ENCODE measurements at places on chromosomes 2 and 18.

DNA sequence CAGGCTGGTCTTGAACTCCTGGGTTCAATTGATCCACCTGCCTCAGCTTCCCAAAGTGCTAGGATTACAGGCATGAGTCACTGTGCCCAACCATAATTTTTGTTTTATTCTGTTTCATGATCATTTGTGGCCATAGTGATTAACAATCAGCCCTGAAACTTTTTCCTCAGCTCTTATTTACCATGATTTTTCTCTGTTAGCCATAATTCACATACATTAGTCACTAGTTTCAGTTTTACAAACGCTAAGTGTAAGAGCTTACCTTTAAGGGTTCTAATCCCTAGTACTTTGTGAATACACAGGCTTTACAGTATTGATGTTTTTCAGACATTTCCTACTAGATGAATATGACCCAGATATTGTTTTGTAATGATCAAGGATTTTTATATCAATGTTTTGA, 216.1 kb downstream of the DPP4 start:
- no peak for DNase-seq

DNA sequence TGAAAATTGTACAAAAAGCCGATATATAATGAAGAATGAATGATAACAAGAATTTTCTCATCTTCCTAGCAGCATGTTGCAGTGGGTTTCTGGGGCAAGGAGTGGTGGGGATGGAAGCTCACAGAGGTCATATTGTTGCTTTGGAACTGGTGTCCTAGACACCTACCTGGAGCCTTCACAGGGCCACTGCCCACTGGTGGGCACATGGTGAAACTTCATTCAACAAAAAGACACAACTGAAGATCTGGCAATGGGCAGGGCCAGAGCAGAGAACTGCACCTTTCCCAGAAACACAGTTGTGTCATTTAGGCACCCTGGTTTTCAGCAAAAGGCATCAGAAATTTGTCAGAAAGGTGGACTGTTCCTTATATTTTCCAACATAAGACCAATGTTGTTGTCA, 115.3 kb downstream of the FHOD3 start:
- DNase-seq: no peak

DNA sequence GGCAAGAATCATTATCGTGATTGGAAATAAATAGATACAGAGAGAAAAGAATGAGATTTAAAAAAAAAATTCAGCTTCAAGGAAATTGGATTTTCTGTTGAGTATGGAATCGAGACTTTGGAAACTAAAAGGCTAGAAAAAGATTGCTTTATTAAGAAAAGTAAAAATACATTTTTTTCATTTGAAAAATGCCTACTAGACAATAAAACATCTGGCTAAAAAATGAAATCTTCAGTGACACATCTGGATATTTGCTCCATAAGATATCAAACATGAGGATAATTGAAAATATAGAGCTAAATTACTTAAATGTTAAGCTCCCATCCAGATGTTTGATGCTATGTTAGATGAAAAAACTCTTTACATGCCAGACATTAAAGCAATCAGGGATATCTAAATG, 879.5 kb downstream of the TSN start:
- DNase-seq: no peak

DNA sequence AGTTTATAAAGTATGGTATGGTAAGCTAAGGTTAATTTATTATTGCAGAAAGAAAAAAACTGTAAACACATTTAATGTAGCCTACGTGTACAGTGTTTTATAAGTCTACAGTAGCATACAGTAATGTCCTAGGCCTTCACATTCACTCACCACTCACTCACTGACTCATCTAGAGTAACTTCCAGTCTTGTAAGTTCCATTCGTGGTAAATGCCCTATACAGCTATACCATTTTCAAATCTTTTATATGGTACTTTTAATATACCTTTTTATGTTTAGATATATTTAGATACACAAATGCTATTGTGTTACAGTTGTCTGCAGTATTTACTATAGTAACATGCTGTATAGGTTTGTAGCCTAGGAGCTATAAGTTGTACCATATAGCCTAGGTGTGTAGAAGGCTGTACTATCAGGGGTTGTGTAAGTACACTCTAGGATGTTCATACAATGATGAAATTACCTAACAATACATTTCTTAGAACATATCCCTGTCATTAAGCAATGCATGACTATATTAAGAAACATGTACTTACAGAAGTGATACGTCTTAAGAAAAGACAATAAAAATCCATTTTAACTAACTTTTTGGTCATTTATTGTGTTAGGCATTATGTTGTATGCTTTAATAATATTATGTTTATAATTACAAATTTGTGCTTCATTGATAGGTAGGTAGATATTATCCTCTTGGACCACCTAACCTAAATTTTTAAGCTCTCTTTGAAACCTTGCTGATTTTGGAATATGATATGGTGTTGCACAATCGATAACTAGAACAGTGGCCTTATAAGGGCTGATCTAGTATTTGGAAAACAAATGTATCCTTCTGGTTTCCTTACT, 51.9 kb downstream of the VRK2 start:
- no peak for DNase-seq

DNA sequence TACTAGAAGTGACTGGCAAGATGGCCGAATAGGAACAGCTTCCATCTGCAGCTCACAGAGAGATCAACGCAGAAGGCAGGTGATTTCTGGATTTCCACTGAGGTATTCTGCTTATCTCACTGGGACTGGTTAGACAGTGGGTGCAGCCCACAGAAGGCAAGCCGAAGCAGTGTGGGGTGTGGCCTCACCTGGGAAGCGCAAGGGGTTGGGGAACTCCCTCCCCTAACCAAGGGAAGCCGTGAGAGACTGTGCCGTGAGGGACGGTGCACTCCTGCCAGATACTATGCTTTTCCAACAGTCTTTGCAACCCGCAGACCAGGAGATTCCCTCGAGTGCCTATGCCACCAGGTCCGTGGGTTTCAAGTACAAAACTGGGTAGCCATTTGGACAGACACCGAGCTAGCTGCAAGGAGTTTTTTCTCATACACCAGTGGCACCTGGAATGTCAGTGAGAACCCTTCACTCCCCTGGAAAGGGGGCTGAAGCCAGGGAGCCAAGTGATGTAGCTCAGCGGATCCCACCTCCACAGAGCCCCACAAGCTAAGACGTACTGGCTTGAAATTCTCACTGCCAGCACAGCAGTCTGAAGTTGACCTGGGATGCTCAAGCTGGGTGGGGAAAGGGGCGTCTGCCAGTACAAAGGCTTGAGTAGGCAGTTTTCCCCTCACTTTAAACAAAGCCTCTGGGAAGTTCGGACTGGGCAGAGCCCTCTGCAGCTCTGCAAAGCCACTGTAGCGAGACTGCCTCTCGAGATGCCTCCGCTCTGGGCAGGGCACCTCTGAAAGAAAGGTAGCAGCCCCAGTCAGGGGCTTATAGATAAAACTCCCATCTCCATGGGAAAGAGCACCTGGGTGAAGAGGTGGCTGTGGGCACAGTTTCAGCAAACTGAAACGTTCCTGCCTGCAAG, 40.1 kb downstream of the PLEK start:
- DNase-seq: no peak

DNA sequence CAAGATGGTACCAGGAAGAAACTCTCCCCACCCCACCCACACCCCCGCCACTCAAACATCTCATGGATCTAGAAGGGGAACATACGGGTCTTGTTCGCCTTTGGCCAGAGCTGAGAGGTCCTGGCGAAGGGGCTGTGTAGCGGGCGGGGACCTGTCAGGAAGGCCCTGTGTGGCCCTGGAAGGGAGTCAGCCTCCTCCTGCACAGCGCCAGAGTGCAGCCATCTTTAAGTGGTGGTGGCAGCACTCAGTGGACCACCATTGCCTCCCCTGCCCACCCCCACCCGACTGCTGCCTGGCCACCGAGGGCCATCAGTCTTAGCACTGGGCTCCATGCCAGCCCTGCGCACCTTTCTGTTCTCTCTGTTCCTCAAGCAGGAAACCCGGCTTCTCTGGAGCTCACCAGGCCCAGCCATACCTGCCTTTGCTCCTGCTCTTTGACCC, 11.6 kb upstream of the FAHD2A start:
- DNase-seq: no peak

DNA sequence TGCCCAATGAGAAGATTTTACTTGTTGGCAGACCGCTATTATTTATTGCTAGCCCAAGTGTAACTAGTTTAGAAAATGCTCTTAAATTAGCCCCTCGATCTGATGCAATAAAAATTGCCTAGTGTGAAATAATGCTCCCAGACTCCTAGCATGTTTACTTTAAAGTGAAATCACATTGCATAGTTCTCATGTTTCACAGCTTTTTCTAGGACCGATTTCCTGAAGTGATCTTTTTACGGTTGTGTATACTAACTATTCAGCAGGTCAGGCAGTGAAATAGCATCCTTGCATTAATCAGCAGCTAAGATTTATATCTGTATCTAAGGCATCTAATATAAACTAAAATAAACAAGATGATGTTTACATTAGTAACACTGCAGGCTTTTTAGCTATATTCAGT, 52.4 kb downstream of the PMS1 start:
- DNase-seq: peak; percentile 59

- peak; percentile 54 for DNase-seq
Observed at GRCh38 chr18:79485788-79486355, 90.1 kb downstream of the NFATC1 start.

GRCh38 chr2:44543773-44544725, 182.3 kb downstream of the CAMKMT start:
- no peak for DNase-seq

- no peak for DNase-seq
Observed at GRCh38 chr2:157722580-157723234, 94.0 kb upstream of the ACVR1C start.

DNA sequence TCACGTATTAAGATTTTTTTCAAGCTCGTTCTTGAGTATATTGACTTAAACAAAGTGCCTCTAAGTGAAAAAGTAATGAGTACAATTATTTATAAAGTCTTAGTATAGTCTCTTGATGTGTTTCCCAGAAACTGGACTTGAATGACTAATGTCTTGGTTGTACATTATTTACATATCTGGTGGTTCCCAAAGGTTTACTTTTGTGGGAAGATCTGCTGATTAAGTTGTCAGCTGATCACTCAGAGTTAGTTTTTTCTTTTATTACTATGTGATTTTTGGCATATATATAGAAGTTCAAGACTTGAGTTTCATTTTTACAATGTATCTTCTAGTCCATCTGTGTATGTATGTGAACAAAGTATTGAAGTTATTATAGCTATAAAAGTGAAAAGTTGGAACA, 29.5 kb downstream of the RNF144A start:
- DNase-seq: no peak

- DNase-seq: no peak
Observed at GRCh38 chr2:40458271-40458794, 6.4 kb upstream of the SLC8A1 start.

DNA sequence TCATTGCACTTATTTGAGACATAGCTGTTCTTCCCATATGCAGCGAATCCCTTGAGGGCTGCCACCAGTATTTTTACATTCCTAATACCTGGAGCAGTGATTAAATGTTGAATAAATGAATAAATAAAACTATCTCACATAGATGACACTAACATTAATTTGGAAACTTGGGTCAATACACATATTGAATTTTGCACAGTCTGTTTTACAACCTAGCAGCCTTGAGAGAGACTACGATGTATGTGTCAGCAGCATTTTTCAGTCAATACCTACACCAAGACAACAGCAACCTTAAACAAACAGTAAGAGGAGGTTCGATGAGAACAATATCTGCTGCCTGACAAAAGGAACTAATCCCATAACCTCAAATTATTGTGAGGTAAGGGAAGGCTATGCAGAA, 53.4 kb downstream of the NBAS start:
- DNase-seq: no peak

GRCh38 chr2:8496617-8497016, 185.2 kb upstream of the ID2 start:
- no peak for DNase-seq

DNA sequence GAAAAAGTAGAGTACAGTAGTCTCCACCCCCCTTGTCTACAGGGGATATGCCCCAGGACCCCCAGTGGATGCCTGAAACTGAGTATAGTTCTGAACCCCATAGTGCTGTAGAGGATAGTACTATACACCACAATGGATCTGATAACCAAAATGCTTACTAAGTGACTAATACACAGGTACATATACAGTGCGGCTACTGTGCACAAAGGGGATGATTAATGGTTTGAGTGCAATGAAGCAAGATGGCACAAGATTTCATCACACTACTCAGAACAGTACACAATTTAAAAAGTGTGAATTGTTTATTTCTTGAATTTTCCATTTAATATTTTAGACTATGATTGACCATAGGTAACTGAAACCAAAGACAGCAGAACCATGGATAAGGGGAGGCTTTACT, 446.9 kb upstream of the NRP2 start:
- no peak for DNase-seq

DNA sequence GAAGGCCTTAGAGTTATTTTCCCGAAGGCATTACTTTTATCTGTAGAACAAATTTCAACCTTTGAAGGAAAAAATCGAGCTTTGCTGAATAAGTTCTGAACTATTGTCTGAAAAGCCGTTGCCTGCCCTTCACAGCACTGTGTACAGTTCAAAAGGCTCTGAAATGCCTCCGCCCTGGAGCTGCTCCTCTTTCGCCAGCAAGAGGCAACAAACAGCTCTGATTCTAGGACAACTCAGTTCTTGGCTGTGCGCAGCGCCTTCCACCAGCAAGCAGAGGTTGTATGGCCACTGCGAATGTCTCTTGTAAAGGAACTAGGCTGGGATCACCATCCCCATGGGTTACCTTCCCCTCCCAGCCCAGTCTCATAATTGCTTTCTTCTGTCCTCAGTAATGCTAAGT, 308.5 kb downstream of the GBX2 start:
- DNase-seq: no peak

DNA sequence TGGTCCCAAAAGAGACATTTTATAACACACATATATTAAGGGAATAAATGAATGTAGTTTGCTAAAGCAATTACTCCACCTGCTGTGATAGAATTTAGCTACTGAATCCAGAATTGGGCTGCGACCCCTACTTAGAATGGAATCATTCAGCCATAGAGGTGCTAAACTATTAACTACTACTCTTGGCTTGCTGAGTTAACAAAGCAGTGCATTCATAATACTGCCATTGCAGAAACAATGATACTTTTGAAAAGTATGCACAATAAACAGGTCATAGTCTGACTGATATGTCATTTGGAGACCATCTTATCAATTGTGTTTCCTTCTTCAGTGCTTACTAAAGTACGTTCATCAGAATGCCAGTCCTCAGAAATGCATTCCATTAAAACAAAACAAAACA, 273.6 kb downstream of the PIEZO2 start:
- no peak for DNase-seq

DNA sequence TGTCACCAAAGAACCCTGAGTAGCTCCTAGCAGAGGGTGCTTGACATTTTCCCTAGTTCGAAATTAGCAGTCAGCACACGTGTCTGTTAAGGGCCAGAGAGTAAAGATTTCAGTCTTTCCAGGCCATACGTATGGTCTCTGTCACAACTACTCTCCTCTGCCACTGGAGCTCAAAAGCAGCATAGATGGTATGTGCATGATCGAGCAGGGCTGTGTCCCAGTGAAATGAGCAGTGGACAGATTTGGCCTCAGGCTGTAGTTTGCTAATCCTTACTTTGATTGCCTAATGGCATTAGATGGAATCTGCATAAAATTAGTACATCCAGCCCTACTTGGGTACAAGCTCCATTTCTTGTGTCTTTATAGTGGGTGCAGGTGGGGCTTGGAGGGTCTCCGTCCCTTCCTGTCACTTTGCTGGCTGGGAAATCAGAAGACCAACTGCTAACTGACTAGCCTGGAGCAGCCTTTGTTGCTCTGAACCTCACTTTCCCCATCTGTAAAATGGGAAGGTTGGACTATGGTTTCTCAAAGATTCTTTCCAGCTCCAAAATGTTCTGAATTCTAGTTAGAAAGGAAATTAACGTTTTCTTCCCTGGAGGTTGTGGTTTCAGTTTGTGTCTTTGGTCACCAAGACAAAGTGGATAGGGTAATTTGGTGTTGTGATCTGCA, 108.5 kb downstream of the GLI2 start:
- DNase-seq: no peak

- DNase-seq: no peak
Observed at GRCh38 chr18:44682871-44683221, 2.2 kb downstream of the SETBP1 start.
